ENCODE measurements at places on chromosomes 5 and 9. TPM values are rescaled to one million over a fixed set of nuclear protein-coding genes. Genes with fewer than 3 reads are reported as not detected.

ARSB gene
- polyA plus RNA-seq = 13.5 TPM

ADAMTS13 gene
- polyA plus RNA-seq = 11.4 TPM

PSAT1 gene
- polyA plus RNA-seq = 85.7 TPM

DRD1 gene
- polyA plus RNA-seq = 0.25 TPM

CCDC192 gene
- 0.69 TPM for polyA plus RNA-seq

OCLN gene
- polyA plus RNA-seq = 49.6 TPM

PCDHGB5 gene
- 0.30 TPM for polyA plus RNA-seq

CACFD1 gene
- polyA plus RNA-seq = 49.2 TPM

IL5 gene
- polyA plus RNA-seq = not detected

CNTNAP3B gene
- 1.1 TPM for polyA plus RNA-seq

HARS2 gene
- 28.6 TPM for polyA plus RNA-seq

SHC3 gene
- 1.5 TPM for polyA plus RNA-seq

FBLL1 gene
- polyA plus RNA-seq = 1.2 TPM

DNAJB5 gene
- polyA plus RNA-seq = 7.0 TPM

PPIC gene
- 249 TPM for polyA plus RNA-seq

DOCK8 gene
- polyA plus RNA-seq = 3.0 TPM

KCNV2 gene
- polyA plus RNA-seq = not detected

TTC39B gene
- 2.7 TPM for polyA plus RNA-seq

FAM200C gene
- 3.0 TPM for polyA plus RNA-seq

CAMK4 gene
- polyA plus RNA-seq = 0.64 TPM

PCDH12 gene
- 0.42 TPM for polyA plus RNA-seq

SLC6A7 gene
- 0.39 TPM for polyA plus RNA-seq

ASTN2 gene
- polyA plus RNA-seq = 7.5 TPM

DPP7 gene
- 544 TPM for polyA plus RNA-seq

SNAPC4 gene
- 8.7 TPM for polyA plus RNA-seq

CEL gene
- polyA plus RNA-seq = 6.6 TPM

KLF4 gene
- polyA plus RNA-seq = 35.0 TPM

PCDHB8 gene
- polyA plus RNA-seq = 0.75 TPM

EPB41L4B gene
- 12.2 TPM for polyA plus RNA-seq

PCDHGA10 gene
- polyA plus RNA-seq = 3.9 TPM

LCP2 gene
- not detected for polyA plus RNA-seq

SPACA9 gene
- polyA plus RNA-seq = 3.3 TPM

C5orf22 gene
- 15.8 TPM for polyA plus RNA-seq

ACTBL2 gene
- 0.17 TPM for polyA plus RNA-seq

RASEF gene
- polyA plus RNA-seq = 13.0 TPM

IFNK gene
- polyA plus RNA-seq = 0.36 TPM

ADRB2 gene
- polyA plus RNA-seq = 1.1 TPM

ZNF483 gene
- polyA plus RNA-seq = 0.87 TPM

RARS1 gene
- 77.9 TPM for polyA plus RNA-seq

SPINK1 gene
- 2,511 TPM for polyA plus RNA-seq

PPP2CA gene
- 249 TPM for polyA plus RNA-seq

PCDHGB3 gene
- polyA plus RNA-seq = not detected

SPATA31E1 gene
- polyA plus RNA-seq = 0.05 TPM

OR5C1 gene
- polyA plus RNA-seq = not detected

ASS1 gene
- 103 TPM for polyA plus RNA-seq

TPRN gene
- 104 TPM for polyA plus RNA-seq

NR5A1 gene
- polyA plus RNA-seq = 0.13 TPM

FRMPD1 gene
- polyA plus RNA-seq = 1.2 TPM

TMEM171 gene
- polyA plus RNA-seq = 2.0 TPM

GARIN3 gene
- not detected for polyA plus RNA-seq

SAXO1 gene
- polyA plus RNA-seq = 0.04 TPM

ANKRD34B gene
- not detected for polyA plus RNA-seq

SLC34A1 gene
- polyA plus RNA-seq = 0.33 TPM

SVEP1 gene
- 4.7 TPM for polyA plus RNA-seq

SNX2 gene
- 102 TPM for polyA plus RNA-seq
